EH (cell line): ENCODE measurements at places on chromosomes 2 and 18.

DNA sequence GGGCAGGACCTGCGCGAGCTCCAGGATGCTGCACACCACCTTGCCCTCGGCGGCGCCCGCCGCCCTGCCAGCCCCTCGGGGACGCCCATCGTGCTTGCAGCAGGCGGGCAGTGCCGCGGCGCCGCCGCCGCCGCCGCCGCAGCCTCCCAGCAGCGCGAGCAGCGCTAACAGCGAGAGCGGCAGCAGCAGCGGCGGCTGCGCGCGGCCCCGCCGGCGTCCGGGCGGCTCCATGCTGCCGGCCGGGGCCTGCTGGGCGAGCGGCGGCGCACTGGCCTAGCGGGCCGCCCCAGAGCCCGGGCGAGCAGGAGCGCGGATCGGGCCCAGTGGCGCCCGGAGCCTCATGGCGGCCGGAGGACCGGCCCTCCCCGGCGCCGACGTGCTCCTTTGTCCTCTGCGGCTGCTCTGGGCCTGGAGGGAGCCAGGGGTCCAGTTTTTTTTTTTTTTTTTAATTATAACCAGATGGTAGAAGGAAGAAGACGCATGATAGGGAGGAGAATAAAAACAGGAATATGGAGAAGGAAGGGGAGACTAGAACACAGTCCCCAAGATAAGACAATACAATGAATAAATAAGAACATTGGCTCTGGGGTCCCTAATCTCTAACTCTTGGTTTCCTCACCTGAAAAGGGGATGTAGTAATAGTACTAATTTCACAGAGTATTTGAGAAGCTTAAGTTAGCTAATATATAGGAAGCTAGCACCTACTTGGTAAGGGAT lies 17.1 kb upstream of the ANKRD62 start:
- DNase-seq, result peak; percentile 60

- no peak for DNase-seq
Measured at GRCh38 chr2:20562540-20563225, 88.2 kb downstream of the HS1BP3 start.

DNA sequence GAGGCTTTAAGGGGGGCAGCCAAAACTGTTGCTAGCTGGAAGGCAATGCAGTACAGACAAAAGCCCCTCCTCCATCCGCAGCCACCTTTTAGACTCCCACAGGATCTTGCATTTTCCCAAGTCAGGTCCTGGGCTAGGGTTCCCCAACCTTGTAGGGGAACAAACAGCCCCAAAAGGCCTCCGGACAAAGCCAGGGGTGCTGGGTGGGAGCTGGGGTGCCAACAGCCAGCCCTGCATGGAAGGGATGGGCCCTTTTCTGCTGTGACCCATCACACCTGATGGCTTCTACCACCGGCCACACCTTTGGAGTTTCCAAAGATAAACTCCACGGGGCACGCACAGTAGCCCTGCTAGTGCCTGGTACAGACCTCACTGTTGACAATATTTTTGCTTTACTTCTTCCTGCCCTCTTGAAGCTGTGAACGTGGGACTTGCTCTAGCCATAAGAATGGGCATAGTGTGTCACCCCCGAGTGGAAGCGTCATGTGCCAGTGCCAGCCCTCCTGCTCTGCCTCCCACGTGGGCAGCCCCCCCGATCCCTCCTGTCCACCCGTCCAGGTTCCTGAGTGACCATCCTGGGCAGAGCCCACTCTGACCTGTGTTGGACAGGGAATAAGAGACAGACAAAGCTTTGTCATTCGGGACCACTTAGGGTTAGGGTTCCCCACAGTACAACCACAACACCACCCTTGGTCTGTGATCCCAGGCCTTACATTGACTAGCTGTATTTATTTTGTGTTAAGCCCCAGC lies 18.8 kb downstream of the TUBB6 start:
- no peak for DNase-seq

GRCh38 chr2:212266297-212266696 lies 272.3 kb downstream of the ERBB4 start:
- DNase-seq, result no peak

- no peak for DNase-seq
Measured at GRCh38 chr2:159584796-159585195, 31.6 kb downstream of the BAZ2B start.

GRCh38 chr18:13471971-13472628 lies 253.5 kb downstream of the LDLRAD4 start:
- DNase-seq, result no peak

DNA sequence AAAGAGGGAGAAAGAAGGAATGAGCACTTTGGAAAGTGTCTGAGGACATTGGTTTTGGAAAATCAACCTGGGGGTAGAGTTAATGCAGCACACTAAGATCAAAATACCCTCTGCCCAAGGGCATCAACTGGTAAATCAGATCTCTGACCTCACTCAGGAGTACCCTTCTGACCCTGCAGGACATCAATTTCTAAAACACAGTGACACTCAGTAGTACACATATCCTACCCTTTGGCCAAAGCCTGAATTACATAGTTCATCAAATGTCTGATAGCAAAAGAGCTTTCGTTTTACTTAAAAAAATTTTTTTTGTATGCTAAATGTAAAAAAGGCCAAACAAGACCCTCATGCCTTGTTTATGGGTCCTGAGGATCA lies 118.4 kb upstream of the CTNNA2 start:
- no peak for DNase-seq

DNA sequence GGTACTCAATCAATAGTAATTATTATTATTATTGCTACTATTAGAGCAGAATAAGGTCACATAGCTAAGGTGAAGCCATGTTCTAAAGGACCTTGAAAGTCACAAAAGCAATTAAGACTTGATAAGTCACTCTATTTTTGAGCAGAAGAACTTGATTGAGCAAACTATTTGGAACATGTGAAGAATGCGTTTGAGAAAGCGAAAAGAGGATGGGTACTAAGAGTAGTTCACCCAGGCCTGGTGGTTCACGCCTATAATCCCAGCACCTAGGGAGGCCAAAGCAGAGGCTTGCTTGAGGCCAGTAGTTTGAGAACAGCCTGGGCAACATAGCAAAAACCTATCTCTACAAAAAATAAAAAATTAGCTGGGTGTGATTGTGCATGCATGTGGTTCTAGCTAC lies 7.2 kb upstream of the RTN4 start:
- DNase-seq, result no peak

- no peak for DNase-seq
Measured at GRCh38 chr2:145957929-145958328, 1438.0 kb upstream of the ZEB2 start.

DNA sequence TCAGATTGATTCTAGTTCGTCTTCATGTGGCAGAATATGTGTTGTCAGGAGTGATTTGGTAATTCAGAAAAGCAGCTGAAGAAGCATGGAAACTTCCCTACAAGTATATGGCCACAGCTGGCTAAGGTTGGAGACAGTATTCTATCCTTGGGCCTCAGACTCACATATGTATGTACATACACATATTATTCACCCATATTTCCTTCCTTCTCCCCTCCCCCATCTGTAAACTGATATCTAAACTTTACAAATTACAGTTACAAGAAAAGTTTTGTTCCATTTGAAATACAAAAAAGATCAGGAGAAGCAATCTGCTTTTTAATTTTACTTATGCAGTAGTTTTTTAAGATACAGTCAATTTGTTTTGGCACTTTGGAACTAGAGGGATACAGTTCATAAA lies 3.1 kb downstream of the SP3 start:
- no peak for DNase-seq

DNA sequence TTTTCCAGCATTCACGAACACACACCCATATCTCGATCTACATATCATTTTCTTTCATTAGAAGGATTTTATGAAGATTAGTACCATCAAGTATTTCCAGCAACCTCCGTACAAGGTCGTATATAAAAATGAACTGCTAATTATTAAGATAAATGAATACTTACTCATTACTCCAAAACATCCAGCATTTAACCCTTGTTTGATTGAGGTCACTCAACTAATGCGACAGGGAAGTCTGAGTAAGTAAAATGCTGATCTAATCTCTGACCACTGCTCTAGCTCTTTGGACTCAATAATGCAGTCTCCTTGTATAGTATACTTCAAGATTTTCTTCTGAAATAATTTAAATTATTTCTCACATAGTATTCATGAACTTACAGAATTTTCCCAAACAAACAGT lies 2.0 kb downstream of the ABHD3 start:
- DNase-seq, result peak; percentile 25

DNA sequence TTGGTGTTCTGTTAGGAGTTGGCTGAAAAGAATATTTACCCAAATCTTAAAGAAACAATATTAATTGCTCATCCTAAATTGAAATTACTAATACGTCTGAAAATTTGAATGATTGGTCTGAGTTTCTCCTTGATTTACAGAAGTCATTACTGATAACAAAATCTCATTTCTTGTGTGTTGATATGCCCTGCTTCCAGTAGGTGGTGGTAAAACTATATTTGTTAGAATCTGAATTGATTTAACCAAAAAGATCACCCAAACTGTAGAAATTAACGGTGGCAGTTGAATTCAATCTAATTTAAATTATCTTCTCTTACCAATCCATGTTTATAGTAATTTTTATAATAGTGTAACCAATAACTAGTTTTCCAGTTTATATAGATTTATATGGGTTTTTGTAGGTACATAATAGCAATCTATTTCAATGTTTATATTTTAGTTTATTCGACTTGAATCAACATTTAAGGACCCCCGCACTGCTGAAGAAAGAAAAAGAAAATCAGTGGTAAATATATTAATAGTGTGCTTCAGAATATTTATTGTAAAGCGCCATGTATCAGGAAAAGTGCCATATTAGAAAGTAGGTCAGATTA lies 38.3 kb downstream of the PAPOLG start:
- DNase-seq, result peak; percentile 35

DNA sequence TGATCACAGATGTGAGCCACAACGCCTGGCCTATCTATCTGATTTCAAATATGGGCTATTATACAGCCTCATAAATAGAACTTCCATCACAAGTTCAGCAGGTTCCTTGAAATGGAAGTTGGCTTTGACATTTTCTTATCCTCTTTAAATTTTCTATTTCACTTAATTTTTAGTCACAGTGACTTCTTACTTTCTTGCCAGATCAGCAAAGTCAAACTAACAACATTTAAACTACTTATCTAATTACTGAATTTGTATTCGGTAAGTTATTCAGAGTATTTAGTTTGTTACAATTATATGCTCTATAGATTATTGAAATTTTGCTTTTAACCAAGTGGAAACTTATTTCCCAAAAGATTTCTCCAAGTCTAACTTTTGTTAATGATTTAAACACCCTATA lies 108.2 kb downstream of the BAZ2B start:
- DNase-seq, result no peak

GRCh38 chr18:32420084-32420750 lies 50.5 kb downstream of the GAREM1 start:
- no peak for DNase-seq

GRCh38 chr18:22630980-22631379 lies 213.3 kb upstream of the CTAGE1 start:
- no peak for DNase-seq

- peak; percentile 23 for DNase-seq
Measured at GRCh38 chr2:208320686-208321085, 54.6 kb downstream of the PIKFYVE start.

- DNase-seq, result no peak
Measured at GRCh38 chr2:174322149-174322548, 12.6 kb upstream of the SP9 start.

GRCh38 chr2:118604811-118605210 lies 242.6 kb downstream of the EN1 start:
- no peak for DNase-seq

GRCh38 chr2:215876139-215876936 lies 137.0 kb downstream of the MREG start:
- no peak for DNase-seq

- no peak for DNase-seq
Measured at GRCh38 chr2:3102081-3102921, 275.3 kb downstream of the EIPR1 start.

- no peak for DNase-seq
Measured at GRCh38 chr2:221423210-221423804, 148.8 kb downstream of the EPHA4 start.

DNA sequence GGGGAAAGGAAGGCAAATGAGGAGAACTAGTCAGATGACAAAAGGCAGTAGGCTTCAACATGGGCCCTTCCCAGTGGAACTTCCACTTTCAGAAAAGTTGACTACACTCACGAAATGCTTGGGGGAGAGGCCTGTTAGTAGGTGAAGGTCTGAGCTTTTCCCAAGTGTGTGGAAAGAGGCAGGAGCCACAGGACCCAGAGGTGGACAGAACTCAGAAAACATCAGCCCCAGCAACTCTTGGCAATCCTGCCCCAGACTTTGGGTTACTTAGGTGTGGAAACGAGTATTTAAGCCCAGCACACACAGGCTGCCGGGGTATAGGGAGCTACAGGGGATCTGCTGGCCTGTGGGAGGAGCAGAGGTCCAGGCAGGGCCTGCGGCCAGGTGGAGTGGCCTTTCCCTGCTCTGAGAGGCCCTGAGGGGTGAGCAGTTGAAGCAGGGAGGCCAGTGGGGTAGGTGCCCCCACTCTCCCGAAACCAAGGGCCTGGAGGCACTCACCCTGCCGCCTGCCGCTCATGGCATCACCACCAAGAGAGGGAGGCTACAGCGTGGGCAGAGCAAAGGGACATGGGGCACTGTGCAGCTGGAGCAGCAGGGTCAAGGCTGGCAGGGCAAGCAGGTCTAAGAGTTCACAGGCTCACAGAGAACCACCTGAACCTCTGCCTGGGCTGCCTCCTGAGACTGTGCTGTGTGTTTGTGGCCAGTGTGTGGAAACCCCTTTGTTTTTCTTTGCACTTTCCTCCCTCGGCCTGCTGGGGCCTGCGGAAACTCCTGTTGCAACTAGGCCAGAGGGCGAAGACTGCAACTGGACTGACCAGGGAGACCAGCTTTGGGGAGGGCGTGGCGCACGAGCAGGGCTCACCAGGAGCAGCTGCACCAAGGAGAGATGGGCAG lies 130.7 kb upstream of the SERTAD2 start:
- no peak for DNase-seq

DNA sequence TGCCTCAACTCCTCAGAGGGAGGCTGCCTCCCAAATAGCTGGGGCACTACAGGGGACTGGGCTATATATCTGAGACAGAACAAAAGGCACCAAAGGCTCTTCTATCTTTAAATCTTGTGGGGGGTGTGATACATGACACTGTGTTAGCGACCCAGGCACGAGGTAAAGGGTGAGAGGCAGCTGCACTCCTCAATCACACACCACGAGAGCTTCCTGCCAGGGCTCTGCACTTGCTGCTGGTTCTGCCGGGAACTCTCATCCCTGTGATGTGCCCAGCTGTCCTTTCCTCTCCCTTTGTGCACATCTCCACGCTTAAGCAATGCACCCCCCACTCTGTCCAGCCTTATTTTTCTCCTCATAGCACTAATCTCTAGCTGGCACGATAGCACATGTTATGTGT lies 32.4 kb downstream of the NPC1 start:
- DNase-seq, result no peak

- no peak for DNase-seq
Measured at GRCh38 chr2:215249501-215249900, 62.4 kb upstream of the ATIC start.

GRCh38 chr2:54701029-54701428 lies 22.4 kb upstream of the EML6 start:
- DNase-seq, result no peak
